ENCODE measurements at places on chromosomes 5 and 9.

GRCh38 chr5:64874753-64875152 lies 106.0 kb downstream of the CWC27 start:
- no peak for DNase-seq

GRCh38 chr9:30060976-30061375 lies 2323.5 kb upstream of the ACO1 start:
- no peak for DNase-seq

DNA sequence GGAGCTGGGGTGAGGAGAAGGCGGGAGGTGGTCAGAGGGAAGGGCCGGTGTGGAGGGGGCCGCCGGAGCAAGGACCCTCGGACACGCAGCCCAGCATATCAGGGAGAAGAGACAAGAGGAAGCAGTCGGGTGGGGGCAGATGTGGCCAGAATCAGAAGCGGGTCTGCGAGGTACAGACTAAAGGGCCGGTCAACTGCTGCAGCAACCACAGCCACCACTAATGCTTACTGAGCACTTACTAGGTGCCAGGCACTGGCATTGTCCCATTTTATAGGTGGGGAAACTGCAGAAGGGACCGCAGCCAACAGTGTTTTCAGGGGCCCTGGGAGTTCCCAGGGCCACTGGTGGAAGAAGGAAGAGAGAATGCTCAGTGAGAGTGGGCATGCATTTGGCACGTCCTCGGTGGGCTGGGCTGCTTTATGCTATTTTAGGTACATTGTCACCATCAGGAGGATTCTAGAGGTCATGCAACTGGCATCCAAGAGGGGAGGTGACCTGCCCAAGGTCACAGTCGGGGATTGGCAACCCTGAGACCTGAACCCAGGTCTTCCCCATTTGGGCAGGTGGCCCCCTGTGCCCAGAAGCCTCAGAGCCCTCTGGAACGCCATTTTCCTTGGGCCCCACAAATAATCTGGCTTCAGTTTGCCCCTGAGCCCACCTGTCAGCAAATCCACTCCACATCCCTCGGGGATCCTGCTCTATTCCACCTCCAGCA lies 53.4 kb downstream of the DUSP1 start:
- DNase-seq, result no peak

- DNase-seq, result no peak
Observed at GRCh38 chr9:127905004-127905728, 5.8 kb upstream of the ST6GALNAC6 start.

DNA sequence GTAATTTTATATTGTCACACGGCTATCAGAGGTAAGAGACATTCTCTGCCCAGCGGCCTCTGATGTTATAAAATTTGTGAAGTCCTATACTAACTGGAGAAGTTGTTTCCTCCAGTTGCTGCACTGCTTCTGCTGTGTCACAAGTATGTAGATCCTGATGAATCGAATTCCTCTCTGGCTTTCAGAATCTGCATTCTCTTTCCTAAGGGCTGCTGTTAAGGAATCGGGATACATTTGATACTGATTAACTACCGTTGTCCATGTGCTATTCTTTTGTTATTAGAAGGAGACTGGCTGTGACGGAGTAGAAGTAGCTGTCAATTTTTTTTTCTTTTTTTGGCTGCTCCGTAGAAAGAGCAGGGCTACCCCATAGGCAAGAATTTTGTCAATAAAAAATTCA lies 81.7 kb upstream of the LRRC70 start:
- DNase-seq, result no peak

DNA sequence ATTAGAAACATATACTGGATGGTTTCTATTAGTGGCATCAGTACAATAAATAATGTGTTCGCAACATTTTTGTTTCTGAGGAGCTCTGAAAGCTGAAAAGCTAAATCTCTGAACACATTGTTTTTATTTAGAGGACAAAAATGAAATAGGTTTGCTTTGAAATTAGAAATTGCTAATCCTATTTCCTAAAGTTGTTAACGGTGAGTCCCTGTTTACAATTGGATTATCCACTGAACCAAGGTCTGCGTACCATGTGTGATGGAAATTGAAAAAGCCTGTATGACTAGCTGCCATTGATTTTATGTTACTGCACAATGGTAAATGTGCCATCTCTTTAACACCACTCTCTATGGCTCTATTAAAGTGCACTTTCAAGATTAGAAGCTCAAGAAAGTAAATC lies 297.7 kb upstream of the NUDT12 start:
- DNase-seq, result no peak

DNA sequence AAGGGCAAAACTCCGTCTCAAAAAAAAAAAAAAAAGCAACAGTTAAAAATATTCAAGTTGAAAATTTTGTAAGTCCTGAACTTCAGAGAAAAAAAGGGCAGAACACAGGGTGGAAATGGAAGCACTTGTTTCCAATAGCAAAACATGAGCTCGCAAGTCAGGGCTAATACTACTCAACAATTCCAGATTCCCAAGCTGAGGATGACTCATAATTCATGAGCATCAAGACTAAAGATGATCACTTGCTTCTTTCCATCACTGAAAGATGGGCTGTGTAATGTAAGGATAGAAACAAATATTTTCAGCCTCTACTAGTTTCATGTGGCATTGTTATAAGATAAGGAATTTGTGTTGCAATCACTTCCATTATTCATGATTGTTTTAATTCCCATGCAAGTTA lies 33.5 kb upstream of the FST start:
- DNase-seq, result no peak

DNA sequence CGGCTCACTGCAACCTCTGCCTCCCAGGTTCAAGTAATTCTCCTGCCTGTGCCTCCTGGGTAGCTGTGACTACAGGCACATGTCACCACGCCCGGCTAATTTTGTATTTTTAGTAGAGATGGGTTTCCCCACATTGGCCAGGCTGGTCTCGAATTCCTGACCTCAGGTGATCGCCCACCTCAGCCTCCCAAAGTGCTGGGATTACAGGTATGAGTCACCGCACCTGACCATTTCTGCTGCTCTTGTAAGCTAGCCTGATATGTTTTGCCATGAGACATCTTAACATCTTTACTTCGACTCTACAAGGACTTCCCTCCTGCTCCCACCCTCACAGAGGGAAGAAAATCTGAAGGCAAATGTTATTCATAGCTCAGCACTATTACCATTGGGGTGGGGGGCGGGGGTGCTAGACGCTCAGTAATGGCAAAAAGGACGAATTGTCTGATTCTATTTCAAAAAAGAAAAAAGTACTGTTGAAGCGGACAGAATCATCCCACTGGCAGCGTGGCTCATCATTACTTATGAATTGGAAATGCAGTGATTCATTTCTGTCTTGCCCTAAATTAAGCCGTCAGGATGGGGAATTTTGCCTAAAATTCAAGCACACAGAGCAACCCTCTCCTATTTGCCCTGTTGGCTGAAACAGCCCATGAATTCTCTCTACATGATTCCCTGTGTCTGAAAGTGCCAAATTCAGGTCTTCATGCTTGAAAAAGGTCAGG lies 46.4 kb upstream of the WWC1 start:
- no peak for DNase-seq

- no peak for DNase-seq
Observed at GRCh38 chr9:97831843-97832636, 21.0 kb upstream of the FOXE1 start.

GRCh38 chr5:34507933-34508332 lies 148.2 kb upstream of the RAI14 start:
- no peak for DNase-seq

DNA sequence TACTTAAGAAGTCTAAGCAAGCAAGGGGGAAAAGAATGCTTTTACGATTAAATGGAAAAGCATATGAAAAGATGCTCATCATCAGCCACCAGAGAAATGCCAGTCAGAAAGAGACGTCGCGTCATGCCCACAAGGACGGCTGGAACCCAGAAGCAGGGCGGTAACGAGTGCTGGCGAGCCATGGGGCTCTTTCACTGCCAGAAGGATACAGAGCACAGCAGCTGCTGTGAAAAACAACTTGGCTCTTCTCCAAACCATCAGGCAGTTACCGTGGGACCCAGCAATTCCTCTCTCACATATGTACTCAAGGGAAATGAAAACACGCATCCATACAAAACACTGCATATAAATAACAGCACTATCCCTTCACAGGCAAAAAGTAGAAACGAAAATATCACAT lies 95.5 kb downstream of the CAMSAP1 start:
- DNase-seq, result no peak

DNA sequence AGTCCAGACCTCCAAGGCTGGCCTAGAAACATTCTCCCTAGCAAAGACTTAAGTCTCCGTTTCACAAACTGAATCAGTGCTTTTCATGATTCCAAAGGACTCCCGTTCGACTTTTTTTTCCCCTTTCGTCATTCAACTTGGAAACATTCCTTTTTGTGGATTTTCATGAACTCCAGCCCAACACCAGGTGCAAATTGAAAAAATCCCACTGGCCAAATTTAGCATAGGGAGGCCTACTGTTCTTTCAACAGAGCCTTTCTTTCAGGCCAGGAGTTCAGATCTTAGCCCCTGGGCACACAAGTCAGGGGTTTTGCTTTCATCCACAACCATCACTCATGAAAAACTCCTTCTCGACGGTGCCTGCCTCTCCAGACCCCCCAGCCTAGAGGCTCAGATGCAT lies 285.3 kb downstream of the PIK3R1 start:
- DNase-seq, result no peak

DNA sequence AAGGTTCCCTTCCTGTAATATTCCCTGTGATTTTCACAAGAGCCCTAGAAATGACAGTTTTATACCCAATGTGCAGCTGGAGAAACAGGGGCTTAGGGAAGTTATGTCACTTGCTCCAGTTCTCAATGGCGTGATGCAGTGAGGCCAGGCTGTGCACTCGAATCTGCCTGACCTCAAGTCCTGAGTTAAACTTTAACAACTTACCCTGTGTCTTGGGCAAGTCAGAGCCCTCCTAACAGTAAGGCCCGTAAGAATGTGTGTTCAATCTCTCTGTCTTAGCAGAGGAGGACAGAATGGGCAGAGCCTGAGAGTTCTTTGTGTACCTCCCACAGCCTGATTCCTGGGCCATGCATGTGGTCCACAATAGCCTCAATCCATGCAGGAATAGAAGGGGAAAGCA lies 181.1 kb downstream of the TRIM32 start:
- DNase-seq, result no peak

DNA sequence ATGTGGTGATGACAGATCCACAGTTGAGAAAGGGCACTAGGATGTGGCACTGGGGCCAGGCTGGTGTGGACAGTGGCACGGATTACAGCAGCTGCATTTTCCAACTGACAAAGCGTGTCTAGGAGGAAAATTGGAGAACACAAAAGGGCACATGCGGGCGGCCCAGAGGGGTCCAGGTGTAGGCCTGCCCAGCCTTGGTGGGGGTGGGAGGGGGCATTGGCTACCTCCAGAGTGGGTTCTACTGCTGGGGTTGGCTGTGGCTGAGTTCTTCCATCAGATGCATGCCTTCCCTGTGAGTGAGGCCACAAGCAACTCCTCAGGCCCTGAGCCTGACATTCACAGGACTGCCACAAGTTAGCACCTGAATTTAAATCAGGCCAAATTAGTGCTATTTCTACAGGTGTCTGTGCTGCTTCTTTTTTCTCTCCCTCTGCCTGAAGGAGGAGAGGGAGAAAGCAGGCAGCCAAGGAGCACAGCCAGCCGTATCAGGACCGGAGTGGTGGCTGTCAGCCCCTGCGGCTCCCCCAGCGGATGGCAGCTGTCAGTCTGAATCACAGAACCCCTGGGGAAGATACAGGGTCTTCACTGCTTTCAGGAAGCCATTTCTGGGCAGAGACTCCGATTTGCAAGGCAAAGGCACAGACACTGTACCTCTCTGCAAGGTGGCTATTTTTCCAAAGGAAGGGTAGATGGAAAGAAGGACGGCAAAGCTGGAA lies 464.2 kb downstream of the SPOCK1 start:
- DNase-seq, result no peak

GRCh38 chr5:74993743-74994142 lies 58.6 kb downstream of the GCNT4 start:
- DNase-seq, result no peak

DNA sequence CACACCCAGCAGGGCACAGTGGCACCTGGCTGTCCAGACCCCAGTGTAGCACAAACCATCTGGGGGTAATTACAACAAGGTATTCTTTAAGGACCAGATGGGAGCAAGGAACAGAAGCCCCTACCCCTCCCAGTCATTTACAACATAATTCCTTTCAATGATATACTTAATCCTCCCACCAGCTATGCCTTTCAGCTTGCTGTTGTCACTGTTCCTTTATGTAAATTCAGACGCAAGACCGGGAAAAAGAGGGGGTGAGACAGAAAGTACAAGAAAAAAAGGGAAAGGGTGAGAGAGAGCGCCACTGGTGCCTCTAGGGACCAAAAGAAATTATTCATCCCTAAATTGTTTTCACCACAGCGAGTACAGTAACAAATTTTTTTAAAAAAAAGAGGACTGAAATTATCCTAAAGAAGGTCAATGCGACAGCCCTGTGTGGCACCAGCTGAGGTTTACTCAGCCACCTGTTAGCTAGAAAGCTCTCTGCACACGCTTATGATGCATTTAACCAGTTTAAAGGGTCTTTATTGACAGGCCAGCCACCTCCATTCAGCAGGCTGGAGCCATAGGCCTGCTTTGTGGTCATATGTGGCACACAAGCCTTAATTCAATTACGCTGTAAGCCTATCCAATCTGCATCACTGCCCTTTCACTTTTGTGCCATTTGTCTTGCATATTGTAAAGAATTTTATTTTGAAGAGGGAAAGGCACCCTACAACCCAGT lies 210.2 kb upstream of the ISL1 start:
- DNase-seq, result no peak

Data from NCI-H460 (cell line).